NCI-H1930 (cell line): ENCODE measurements at places on chromosomes 2 and 18.

DNA sequence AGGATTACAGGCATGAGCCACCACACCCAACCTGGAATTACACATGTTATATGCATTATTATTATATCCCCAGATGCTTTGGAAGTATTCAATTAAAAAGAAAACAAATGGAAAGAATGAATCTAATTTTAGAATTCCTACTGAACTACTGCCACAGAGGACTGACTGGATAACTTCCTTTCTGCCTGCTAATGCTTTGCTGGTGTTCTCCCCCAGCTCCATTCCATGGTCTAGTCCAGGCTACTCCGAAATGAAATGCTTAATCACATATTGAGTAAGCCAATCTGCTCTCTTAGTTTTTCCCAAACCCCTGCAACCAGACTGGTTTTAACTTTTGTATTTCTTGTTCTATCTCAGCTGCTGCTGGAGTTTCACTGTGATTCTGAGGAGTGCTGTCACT, 519.1 kb downstream of the SOX11 start:
- DNase-seq, result no peak

- no peak for DNase-seq
Measured at GRCh38 chr2:231612109-231612455, 19.4 kb downstream of the TEX44 start.

DNA sequence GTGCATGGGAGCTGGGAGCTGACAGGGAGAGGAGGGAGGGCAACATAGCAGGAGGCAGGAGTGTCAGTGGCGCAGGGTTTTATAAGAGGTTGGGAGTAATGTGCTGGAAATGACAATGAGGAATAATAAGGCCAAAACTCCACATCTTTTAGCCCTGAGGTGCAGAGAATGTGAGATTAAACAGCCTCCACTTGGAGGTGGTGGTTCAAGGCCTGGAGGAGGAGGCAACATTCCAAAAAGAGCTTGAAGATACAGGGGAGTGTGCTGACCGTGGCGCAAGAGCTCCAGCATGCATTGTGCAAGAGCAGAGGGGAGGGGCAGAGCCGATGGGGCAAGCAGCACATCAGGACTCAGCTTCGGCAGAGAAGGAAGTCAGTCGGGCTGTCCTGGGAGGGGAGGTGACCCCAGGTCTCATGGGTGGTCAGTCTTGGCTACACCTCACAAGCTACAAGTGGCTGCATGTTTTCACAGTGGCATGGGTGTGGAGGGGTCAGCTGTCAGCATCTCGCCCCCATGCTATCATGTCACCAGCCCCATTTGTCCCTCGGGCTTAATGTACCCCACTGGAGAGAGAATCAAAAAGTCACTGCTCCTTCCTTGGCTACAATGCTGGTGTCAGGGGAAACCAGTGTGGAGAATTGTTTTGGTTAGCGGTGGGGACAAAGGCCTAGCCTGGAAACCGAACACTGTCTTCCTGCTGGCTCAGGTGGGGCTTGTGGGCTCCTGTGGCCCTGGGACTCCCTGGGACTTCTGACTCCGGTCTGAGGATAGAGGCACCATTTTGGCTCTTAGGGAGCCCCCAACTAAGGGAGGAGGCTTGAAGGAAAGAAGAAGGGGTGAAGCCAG, 208.0 kb downstream of the ZFP36L2 start:
- DNase-seq, result no peak

DNA sequence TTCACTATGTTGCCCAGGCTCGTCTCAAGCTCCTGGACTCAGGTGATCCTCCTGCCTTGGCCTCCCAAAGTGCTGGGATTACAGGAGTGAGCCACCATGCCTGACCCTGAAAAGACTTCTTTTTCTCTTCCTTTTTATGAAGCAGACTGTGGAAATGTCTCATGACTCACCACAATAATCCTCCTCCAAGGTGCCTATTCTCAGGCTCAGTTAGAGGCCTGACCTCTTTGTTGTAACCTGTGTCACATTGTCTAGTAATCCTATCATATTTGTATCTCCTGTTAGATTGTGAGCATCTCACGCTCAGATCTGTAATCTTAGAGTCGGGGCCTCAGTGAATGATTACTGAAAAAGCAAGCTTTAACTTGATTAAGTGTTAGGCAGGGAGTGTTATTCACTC, 18.3 kb upstream of the TAF4B start:
- no peak for DNase-seq

DNA sequence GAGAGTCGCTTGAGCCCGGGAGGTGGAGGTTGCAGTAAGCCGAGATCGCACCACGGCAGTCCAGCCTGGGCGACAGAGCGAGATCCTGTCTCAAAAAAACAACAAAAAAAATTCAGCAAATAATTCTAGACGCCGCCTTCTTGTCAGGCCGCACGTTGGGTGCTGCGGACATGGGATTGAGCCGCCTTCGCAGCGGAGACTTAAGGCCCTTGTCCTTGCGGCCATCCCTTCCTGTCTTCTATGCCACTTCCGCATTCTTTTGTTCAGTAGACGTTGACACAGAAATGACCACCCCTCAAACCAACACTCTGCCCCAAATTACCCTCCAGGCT, 15.8 kb downstream of the PTPN18 start:
- no peak for DNase-seq

DNA sequence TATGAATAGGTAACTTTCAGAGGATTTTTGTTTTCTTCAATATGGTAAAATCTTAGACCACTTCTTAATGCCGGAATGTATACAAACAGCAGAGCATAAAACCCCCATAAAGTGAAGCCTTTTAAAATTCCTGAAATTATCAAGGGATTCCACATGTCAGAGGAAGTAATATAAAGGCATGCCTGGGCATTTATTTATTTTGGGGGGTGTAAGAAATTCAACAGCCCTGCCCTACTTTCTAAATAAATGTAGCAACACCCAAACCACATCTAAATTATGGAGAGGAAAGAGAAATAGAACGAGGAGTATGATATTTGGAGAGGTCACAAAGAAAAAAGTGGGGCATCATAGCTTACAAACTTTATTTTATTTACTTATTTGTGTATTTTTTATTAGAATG, 9.9 kb downstream of the CHST9 start:
- no peak for DNase-seq

DNA sequence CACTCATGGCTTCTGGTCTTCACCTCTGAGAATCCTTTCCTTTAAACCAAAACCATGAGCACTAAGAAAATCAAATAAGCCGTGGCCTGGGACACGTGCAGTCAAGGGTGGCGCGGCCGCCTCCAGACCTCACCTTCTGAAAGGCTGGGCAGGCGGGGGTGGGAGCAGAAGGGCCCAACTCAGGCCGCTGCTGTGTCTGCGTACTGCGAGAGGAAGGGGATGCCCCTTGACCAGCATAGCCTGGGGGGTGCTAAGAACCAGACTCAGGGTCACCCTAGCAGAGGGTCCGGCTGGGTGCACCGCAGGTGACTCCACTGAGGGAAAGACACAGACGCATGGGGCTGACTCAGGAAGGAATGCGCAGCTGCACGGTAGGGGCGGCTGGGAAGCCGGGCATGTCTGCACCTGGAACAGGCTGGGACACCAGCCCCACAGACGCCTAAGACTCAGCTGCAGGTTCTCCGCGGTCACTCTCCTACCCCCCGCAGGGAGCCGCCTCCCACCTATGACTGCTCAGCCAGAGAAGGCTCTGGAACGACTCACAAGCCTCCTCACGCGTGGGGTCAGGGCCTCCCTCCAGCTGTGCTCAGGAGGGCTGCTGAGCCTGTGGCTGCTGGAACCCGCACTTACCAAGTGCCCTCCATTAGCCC, 432.4 kb upstream of the MYT1L start:
- DNase-seq, result no peak

- no peak for DNase-seq
Measured at GRCh38 chr2:224328798-224329197, 73.1 kb downstream of the FAM124B start.

GRCh38 chr2:171163261-171163660, 2.6 kb upstream of the TLK1 start:
- no peak for DNase-seq

DNA sequence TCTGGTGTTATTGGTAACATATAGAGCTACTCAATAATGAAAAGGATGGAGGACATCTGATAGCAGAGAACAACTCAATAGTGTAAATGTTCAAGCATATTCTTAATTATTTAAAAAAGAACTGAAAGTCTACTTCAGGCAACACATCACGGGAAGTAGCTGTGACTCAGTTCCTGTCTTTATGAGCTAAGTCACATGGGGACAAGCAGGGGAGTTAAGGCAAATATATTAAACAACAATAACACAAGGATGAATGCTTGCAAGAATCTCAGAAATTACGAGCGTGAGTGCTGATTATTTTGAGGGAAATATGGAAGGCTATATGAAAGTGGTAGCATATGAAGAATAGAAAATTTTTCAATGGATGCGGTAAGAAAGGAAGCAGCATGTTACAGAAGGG, 4.0 kb upstream of the HNMT start:
- DNase-seq, result no peak

DNA sequence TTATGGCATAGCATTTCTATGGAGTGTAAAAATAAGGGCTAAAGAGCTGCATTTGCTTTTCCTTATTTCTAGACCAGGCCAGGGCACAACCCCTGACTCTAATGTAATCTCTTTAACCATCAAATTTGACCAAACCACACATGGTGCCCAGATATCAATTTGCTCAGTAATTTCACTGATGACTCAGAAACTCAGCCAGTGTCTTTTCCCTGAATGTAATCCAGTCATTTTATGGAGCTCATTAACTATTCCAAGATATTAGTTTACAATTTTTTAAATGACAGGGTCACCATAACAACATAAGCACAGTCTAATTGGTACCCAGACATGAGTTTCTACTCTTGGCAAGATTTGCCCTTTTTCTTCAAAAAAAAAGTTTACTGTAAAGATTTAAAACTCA, 270.8 kb upstream of the AGAP1 start:
- no peak for DNase-seq

- no peak for DNase-seq
Measured at GRCh38 chr18:7633171-7633570, 66.1 kb downstream of the PTPRM start.
